ENCODE measurements at places on chromosomes 6 and 20.

DNA sequence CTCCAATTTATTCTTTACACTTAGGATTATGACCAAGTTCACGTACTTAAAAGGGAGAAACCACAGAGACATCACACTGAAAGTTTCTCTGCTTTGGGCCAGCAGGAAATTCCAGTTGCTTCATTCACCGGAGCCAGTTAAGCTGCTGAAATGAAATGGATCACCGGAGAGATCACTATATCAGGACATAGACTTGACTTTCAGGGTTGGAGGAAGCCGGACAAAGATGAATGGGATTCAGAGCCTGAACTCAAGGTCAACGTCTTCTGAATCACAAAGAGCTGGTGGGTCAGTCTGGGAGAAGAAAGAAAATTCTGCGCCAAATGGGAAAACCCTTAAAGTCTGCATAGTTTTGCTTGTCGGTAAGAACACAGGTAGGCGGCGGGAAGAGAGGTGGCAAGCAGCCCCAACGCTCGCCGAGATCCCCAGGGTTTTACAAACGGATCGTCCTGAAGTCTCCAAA lies 81.9 kb upstream of the CCDC28A start:
- DNase-seq, result no peak

GRCh38 chr6:3292431-3293197 lies 33.9 kb downstream of the PSMG4 start:
- DNase-seq, result no peak

DNA sequence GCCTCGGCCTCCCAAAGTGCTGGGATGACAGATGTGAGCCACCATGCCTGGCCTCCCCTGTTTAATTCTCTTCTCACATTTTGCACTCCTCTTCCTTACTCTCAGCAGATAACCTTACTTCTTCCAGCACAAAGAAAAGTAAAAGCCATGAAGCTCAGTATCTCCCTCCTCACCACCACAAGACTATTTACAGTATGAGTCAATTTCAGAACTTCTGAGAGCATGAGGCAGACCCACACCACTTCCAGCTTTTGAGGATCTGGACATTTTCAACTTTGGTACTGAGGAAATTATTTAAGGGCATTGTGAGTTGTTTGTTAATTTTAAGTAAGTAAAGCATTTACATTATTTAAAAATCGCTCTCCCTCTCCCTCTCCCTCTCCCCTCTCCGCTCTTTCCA lies 8.0 kb upstream of the SNX3 start:
- DNase-seq, result no peak

DNA sequence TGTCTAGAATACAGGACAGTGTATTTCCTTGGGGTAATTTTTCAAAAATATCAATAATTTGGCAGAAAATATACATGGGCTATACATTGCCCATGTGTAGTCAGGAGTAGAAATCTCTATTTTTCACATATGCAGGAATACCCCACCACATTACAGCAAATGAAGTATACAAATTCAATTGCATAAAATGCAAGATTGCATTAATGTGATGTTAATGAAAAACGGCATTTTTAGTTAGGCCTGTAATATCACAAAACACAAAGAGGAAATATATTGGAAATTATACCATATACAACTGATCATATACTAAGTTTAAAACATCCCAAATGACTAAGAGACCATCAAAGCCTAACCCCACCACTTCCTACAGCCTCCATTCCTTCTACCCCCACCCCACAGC lies 154.9 kb downstream of the SYNE1 start:
- DNase-seq, result no peak

DNA sequence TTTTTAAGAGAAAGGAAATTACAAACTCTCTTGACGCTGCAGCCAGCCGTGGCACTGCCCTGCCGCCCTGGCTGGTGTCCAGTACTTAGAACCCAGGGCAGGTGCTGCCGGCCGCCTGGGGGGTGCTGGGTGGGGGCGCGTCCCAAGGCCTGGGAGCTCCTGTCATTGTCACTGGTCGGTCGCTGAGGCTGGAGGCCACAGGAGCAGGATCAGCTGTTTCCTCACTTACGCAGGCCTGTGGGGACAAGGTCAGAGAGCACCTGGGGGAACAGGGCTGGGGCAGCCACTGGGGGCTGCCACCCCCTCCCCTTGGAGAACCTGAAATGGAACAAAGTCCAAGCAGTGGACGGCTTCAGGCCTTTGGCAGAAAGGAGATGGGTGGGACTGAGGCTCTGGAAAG lies 5.6 kb downstream of the BIRC7 start:
- no peak for DNase-seq

DNA sequence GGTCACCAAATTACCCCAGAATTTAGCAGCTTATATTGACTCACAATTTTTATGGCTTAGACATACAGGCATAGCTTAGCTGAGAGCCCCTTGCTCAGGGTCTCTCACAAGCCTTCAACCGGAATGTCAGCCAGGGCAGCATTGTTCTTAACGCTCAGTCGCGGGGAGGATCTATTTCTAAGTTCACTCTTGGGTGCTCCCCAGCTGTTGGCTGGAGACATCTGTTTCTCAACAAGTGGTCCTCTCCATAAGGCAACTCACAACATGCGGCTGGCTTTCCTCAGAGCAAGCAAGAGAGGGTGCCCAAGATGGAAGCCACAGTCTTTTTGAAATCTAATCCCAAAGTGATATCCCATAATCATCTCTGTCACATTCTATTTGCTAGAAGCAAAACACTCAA lies 46.6 kb downstream of the SLX4IP start:
- no peak for DNase-seq

DNA sequence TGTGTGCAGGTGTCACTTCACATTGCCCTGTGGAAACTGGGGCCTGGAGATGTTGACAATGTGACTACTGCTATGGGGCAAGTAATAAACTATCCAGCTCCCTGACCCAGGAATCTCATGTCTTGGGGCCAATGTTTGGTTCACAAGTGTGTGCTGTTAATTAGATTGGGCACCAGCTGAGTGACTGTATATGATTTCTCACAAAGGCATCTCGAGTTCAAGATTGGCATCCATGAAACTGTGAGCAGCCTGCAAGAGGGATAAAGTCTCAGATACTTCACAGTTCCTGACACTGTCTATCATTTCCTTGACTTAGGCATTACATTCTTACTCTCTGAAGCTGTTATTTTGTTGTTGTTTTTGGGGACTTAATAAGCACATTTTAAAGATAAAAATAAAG lies 264.0 kb downstream of the PRKN start:
- DNase-seq, result no peak

GRCh38 chr6:138334000-138334399 lies 43.7 kb upstream of the SMIM28 start:
- DNase-seq, result no peak

DNA sequence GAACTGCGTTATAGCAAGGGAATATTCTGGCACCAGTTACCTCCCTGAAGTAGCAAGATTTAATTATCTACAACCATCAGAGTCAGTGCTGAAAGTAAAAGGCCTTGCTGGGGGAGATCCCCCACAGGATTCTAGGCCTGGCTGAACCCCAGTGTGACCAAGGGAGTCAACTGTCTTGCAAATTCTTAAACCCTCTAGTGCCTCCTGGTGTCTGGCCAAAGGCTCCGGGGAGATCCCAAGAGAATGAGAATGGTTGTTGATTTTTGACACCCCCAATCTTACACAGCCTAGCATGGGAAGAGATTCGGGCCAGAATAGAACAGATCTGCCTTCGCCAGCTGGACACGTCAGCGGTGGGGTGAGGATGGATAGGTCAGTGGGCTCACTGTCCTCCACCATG lies 179.4 kb downstream of the ERMARD start:
- DNase-seq, result no peak

- no peak for DNase-seq
These were observed 35.9 kb upstream of the FAM50B start for GRCh38 chr6:3813150-3813780.

GRCh38 chr6:133502441-133503335 lies 261.5 kb downstream of the EYA4 start:
- DNase-seq, result no peak

Data from stimulated activated CD8-positive, alpha-beta memory T cell treated with anti-CD3 and anti-CD28 coated beads, Interleukin-7, amount 100 ng/mL, for 1 hour (primary cell).